ENCODE measurements at places on chromosomes 16 and 17.

DNA sequence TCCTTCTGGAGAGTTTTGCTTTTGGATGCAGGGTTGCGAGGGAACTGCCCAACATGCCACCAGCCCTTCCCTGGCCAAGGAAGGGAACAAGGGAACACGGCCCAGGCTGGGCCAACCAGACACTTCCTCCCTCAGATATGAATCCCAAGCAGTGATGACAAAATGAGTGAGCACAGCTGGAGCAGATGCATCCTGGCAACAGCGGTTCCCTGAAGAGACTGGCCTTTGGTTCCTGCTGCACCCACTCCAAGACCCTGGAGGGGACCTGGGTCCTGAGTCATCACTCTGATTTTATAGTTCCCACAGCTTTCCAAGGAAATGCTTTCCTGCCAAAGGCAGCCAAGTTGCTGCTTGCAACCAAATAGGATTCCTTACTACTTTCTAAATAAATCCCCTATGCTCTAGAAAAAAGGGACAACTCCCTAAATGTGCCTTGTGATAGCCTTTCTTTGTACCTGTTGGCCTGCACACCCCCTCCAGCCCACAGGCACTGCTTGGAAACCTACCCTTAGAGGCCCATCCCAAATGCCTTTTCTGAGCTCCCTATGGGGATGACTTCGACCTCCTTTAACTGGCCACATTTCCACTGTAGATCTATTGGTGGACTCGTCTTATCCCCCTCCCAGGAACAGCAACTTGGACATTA, 5.3 kb downstream of the ST3GAL2 start:
- no peak for DNase-seq

- DNase-seq: no peak
These were observed 67.6 kb upstream of the RBBP6 start for GRCh38 chr16:24471561-24472350.

DNA sequence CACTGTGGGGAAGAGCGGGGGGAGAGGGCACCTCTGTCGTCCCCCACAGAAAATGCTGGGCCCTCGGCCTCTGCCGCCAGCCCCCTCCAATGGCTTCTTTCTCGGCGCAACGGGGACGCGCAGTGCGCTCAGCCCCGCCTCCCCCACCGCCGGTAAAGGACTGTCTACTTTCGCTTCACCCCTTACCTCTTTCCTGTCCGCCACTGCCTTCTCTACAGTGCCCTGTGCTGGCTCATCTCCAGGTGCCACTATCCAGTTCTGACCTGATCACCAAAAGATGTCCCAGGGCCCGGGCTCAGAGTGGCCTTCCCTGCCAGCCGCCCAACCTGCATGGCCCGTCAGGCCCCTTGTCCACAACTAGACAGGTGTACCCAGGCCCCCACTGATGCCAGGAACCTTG, 7.3 kb downstream of the ENDOV start:
- DNase-seq: no peak

DNA sequence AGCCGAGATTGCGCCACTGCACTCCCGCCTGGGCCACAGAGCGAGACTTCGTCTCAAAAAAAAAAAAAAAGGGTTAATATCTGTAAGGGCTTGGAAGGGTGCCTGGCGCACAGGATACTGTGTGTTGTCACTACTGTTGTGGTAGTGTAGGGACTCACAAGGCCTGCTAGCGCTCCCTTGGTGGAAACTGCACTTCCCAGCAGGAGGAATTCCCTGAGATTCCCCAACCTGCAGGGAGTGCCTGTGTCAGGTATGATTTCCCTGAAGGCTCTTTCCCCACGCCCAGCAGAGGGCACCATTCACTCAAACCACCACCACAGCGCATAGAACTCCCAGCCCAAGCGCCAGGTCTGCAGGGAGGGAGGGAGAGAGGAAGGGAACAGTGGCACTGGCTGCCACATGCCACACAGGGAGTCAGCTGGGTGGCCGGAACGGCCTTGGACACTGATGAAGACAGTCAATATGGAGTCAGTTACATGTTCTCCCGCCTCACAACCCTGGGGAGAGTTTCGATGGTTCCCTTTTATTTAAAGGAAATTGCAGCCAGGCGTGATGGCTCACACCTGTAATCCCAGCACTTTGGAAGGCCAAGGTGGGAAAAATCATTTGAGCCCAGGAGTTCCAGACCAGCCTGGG, 32.7 kb upstream of the CDH1 start:
- DNase-seq: peak; percentile 79

- no peak for DNase-seq
These were observed 700 bp downstream of the UBN1 start for GRCh38 chr16:4847774-4848587.

DNA sequence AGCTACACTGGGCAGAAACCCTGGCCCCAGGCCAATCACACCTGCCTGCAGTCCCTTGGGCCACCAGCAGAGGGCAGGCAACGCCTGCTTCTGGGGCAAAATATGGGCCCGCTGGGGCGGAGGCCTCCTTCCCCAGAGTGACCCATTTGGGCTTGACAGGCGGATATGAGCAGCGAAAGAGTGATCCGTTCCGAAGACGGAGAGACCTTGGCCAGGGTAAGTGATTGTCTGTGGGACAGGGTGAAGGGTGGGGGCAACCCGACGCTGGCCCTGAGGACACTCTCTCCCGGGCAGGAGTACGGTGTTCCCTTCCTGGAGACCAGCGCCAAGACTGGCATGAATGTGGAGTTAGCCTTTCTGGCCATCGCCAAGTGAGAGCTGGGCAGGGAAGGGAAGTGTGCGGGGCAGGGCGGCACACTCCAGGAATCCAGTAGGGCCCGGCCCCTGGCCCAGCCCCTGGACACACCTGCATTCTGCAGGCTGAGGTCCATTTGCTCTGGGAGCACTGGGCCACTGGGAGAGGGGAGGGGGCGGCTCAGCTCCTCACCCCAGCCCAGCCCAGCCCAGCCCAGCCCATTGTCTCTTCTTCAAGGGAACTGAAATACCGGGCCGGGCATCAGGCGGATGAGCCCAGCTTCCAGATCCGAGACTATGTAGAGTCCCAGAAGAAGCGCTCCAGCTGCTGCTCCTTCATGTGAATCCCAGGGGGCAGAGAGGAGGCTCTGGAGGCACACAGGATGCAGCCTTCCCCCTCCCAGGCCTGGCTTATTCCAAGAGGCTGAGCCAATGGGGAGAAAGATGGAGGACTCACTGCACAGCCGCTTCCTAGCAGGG, 3.5 kb upstream of the NHERF1 start:
- DNase-seq: peak; percentile 48

- no peak for DNase-seq
These were observed 29.1 kb downstream of the CIBAR2 start for GRCh38 chr16:85083051-85083639.

DNA sequence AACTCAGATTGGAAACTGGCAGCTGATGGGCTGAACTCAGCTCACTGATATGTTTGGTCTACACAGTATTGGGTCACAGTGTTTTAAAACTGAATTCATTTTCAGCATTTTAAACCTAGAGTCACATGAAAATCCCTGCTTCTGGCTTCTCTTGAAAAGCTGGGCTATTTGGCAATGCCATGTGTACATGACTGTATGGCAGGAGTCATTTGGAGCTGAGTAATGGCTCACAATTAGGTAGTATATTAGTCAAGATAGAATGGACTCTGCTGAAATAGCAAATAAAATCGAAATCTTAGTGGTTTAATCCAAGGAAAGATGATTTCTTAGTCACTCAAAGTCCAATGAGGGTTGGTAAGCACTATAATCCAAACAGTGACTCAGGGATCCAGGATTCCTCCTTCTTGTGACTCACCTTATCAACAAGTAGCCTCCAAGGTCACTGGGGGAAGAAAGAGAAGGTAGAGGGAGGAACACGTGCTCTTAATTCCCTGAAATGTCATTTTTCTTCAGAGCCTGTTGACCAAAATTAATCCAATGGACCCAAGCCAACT, 13.9 kb upstream of the PMP22 start:
- no peak for DNase-seq

GRCh38 chr16:47310792-47311211, 150.1 kb downstream of the ITFG1 start:
- DNase-seq: no peak

Measured in NCI-H1092 treated with DMSO at 0.1 percent for 48 hours (cell line).